ENCODE measurements at places on chromosomes 16 and 17.

- DNase-seq = no peak
Measured at GRCh38 chr16:52054326-52054725, 492.6 kb downstream of the TOX3 start.

DNA sequence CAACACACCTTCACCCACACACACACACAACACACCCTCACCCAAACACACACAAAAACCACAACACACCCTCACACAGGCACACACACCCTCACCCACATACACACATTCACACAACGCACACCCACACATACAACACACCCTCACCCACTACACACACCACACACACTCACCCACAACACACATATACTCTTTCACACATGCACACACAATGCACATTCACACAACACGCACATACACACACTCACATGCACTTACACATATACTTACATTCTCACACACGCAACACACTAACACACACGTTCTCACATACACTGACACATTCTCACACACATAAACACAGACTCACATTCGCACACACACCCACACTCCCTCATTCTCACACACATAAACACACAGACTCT, 3.8 kb downstream of the ASGR1 start:
- no peak for DNase-seq

DNA sequence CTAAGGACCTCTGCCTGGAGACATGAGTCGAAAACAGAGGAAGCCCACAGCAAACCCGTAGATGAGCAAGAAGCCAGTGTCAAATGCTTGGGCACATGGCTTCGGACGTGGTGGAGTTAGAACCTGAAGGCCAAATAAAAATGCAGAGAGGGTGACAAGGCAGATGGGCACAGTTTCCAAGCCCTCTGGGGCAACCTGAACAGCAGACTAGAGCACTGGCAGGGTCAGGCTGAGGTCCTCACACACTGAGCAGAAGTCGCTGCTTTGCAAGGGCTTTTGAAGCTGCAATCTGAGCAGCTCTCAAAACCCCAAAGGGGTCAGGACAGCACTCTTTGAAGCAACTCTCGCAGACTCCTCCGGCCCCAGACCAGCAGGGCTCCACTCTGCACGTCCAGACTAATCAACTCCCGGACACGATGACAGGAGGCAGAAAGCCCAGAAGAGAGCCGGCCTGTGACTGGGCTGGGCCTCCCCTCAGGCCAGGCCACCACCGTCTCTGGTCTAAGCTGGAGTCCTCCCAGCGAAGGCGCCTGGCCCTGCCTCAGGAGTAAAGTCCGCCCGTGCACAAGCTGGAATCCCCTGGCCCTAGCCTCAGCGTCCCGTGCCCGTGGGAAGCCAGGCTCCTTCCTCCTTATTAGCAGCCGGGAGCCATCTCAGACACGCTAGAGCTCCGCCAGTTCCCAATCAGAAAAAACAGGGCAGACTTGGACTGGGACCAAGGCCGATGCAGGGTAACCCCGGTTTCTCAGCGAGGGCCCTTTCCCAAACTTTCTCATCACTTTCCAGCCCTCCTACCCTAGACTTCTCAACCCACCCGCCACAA, 924 bp downstream of the SMARCD2 start:
- DNase-seq = peak; percentile 50

DNA sequence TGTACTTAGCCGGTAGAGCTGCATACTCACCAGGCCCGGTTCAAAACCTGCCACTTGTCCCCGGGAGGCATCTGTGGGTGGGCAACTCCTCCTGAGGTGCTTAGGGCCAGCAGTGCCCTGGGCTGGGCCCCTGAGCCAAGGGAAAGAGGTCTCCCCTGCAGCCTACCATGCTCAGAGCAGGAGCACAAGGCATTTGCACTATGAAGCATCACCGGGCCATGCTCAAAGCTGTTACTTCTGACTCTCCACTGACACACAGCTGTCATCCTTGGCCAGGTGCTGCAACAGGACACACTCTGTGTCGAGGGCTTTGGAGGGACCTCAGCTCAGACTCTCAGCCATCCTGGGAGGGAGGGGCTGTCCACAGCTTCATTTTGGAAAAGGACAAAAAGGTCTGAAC, 37.2 kb downstream of the SLC38A8 start:
- DNase-seq = no peak

DNA sequence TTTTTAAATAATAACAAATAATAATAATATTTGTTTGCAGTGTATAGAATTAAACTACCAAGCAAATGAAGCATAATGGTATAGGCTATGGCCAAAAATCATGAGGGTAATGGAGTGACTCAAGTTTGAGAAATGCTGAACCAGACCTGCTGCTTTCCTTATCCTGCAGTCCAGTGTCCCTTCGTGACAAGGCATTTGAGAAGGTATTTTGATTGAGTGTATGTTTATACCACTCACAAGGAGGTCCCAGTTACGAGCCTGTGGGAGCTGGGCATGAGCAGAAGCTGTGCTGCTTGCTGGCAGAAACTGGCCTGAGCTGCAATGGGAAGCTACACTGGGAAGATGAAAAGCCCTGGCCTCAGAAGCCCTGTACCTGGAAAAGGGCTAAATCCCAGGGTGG, 50.3 kb downstream of the GNAO1 start:
- peak; percentile 82 for DNase-seq

Measured in EL (cell line).